Stimulated activated CD4-positive, alpha-beta T cell treated with anti-CD3 and anti-CD28 coated beads, TNF-alpha, amount 100 ng/mL, for 48 hours (primary cell): ENCODE measurements at places on chromosomes 2 and 18.

GRCh38 chr2:67600946-67601345 is 203.8 kb downstream of the ETAA1 start:
- DNase-seq, result no peak

DNA sequence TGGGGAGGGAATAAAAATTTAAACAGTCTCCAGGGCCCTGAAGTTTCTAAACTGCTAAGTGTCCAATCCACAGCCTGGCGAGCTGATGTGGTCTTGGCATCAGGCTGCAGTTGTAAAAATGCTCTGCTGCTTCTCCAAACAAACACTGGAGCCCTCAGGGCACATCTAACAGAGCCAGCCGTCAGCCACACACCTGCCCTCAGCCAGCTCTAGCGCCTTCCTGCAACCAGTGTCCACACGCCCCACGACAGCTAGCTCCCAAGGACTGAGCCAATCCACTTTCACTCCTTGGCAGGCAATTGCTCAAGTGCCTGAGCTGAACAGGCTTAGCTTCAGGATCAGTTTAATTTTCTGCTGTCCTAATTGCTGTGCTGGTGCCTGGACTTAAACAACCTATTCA is 446.4 kb upstream of the RAB12 start:
- DNase-seq, result no peak

DNA sequence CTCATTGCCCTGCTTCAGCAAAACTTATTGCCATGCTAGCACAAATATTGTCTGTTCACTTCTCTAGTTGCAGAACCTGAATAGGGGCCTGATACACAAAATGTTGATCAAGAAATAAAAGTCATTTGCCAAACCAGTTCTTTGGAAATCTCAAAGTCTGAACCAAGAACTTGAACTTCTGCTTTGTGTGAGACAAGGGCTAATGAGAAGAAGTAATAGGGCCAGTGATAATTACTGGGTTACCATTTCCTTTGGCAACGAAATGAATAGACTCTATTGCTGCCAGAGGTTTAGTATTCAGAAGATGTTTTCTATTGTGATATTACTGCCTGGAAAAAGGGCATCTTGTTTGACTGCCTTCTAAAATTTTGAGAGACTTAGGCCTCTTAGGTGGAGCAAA is 35.0 kb downstream of the TMEFF2 start:
- DNase-seq, result no peak

DNA sequence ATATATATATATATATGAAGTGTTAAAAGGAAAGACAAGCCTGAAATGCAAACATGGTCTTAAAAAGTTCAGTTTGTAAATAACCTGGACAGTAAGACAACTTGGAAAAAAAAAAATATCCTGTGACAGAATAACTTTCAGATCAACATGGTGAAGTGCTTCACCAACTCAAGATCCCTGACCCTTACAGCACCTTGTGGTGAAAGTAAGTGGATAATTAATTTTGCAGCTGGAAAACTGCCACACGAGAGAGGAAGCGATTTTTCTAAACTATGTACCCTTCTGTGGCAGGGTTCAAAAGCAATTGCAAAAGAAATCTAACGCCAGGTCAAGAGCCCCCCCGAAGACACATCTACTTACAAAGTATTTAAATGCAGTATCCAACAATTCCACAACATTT is 95.8 kb downstream of the PAX3 start:
- no peak for DNase-seq

GRCh38 chr2:168457190-168457895 is 1.3 kb downstream of the CERS6 start:
- no peak for DNase-seq

GRCh38 chr2:182267971-182268370 is 158.9 kb downstream of the PDE1A start:
- DNase-seq, result no peak

DNA sequence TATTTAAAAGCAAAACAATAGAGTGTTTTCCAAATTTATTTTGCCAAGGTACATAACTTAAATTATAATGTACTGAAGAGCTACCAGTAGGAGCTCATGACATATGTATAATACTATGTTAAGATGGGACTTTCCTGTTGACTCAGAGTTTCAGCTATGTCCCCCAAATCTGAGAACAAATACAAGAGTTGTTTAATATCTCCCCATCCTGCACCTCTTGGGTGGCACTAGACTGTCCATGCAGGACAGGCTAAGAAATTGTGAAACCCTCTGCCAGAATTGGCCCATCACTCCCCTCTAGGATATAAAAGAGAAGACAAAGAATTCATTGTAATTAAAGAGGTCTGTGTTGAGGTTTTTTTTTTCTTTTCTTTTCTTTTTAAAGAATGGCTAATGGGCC is 21.7 kb upstream of the CTAGE1 start:
- no peak for DNase-seq

DNA sequence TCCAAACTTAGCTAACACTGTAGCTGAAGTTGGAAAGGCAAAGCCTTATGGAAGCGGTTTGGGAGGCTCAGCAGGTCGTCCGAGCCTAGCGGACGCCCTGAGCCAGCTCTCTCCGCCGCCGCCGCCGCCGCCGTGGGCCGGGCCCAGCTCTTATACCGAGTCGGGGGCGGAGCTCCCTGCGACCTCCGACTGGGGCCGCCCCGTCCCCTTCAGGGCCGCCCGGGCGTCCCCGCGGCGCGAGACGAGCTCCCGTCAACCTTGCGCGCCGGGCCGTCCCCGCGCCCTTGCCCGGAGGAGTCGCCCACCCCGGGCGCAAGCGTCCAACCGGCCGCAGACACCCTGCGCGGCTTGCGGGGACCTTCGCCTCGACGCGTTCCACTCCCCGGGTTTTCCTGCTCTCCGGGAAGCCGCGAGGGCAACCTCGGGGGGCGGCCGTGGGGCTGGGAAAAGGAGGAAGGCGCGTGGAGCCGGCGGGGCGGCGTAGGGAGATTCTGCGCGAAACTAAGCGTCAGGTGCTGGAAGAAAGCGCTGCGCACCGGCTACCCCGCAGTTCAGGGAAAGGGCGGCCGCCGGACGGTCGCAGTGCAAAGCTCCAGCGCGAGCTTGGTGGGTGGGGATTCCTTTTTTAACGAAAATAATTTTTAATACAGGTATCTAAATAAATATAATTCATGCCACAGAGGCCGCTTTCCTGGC is at the start of gene SLC40A1:
SLC40A1 (minus strand) TSS at position 129 of the 696 bp plus-strand sequence. CDS start 326 bp downstream, outside the sequence.
- peak; percentile 65 for DNase-seq
